ENCODE measurements at places on chromosomes 1 and 21. TPM values are rescaled to one million over a fixed set of nuclear protein-coding genes. Genes with fewer than 3 reads are reported as not detected.

DNA sequence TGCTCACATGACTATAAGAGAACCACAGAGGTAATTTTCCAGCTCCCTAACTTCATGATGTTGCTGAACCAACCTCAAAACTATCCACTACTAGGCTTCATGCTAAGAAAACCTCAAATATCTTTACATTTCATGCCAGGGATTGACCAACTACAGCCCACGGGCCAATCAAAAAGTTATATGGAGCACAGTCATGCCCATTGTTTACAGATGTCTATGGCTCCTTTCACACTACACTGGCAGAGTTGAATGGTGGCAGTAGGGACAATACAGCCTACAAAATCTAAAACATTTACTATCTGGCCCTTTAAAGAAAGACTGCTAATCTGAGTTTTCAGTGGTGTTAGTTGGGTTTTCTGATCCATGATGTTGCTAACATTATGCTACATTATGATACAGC is 154.8 kb downstream of the TM2D1 start:
- no peak overlapping the region for H3K27ac ChIP-seq
- H3K27me3 ChIP-seq: no peaks in the 10 kb centered on the region
- H3K4me3 ChIP-seq: no peak overlapping the region
- DNase-seq: no peak
- no peaks in the 10 kb centered on the region for H3K4me1 ChIP-seq
- H3K36me3 ChIP-seq: no peaks in the 10 kb centered on the region

- no peak overlapping the region for H3K27ac ChIP-seq
- H3K27me3 ChIP-seq: no peaks in the 10 kb centered on the region
- no peak overlapping the region for H3K4me3 ChIP-seq
- DNase-seq: no peak
- H3K36me3 ChIP-seq: no peaks in the 10 kb centered on the region
Observed at GRCh38 chr1:95255826-95256225, 21.8 kb downstream of the RWDD3 start.

DNA sequence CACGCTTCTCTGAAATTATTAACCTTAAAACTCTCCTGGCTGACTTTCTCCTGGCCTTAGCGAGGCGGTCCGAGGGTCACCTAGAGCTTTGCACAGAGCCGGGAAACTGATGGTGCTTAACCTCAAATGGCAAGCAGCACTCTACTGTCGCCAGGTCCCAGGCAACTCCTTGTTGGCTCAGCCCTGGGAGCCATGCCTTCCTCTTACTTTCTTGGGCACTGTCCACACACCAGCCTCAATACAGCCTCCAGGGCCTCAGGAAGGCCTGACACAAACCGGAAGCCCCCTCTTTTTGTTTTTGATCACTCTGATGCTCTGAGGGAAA is 3.8 kb downstream of the TRABD2B start:
- H3K4me1 ChIP-seq: no peaks in the 10 kb centered on the region
- no peak for DNase-seq
- H3K27me3 ChIP-seq: no peaks in the 10 kb centered on the region
- H3K4me3 ChIP-seq: no peak overlapping the region
- H3K27ac ChIP-seq: no peak overlapping the region

GRCh38 chr1:2588661-2589430 is 2.3 kb downstream of the PRXL2B start:
- H3K27ac ChIP-seq: no peak overlapping the region
- DNase-seq: no peak
- no peaks in the 10 kb centered on the region for H3K27me3 ChIP-seq
- H3K4me1 ChIP-seq: peaks cover 4% of the 10 kb centered on the region
- H3K36me3 ChIP-seq: no peaks in the 10 kb centered on the region

Gene ITLN2
- total RNA-seq: not detected

Gene ANXA9
- 8.8 TPM for total RNA-seq

Gene CTH
- 1.0 TPM for total RNA-seq
